ENCODE measurements at places on chromosomes 7 and 10. TPM values are rescaled to one million over a fixed set of nuclear protein-coding genes. Genes with fewer than 3 reads are reported as not detected.

The C10orf62 gene
- total RNA-seq, result 0.23 TPM

The BAIAP2L1 gene
- 32.0 TPM for total RNA-seq

The HYAL4 gene
- 0.07 TPM for total RNA-seq

DNA sequence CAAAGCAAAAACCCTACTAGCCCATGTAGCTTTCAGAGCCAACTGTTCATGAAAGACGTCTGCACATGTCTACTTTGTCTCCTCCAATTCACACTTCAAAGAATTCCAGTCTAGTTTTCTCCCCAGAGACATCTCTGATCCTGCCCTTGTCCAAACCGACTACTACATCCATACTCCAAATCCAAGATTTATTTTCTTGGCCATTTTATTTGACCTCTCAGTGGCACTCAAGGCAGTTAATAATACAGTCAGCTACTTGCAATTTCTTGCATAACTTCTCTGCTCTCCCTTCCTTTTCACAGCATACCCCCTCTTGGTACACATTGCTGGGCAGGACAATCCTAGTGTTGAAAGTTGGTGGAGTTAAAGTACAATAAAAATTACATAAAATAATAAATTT is 170.9 kb upstream of the INHBA start:
- DNase-seq, result no peak

DNA sequence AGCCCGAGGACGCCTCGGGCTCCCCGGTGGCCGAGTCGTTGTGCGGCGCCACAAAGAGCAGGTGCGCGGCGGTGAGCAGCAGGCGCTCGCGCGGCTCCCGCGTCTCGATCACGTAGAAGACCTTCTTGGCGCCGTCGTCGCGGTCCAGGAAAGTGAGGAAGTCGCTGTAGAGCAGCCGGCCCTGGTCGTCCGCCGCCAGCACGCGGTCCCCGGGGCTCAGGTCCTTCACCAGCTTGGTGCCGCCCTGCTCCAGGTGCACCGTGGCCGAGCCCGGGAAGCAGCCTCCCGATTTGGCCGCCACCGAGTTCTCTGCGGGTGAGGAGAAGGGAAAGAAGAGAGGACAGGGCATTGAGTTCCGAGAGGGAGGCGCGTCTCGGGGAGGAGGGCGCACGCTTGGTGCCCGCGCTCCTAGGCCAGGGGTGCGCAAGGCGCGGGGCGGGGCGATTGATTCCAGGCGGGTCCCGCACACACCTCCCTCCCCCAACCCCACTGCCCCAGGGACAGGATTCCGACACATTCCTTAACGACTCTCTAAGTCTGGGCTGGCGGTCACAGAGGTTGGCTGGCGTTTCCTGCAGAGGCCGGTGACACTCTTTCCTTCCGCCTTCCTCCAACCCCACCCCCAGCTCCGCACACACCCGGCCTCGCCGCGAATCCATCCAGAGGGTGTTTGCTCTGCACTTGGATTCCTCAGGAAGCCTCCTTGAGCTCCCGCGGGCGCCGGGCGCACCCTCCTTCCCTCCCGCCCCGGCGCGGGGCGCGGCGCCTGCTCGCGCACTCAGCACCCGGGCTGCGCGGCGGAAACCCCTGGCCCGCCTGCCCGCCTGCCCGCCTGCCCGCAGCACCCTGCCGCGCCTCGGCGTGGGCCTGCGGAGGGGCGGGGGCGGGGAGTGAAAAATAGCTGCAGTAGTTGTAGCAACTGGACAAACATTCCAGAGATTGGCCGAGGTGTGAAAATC is 8.6 kb downstream of the SHH start:
- DNase-seq, result peak; percentile 70

DNA sequence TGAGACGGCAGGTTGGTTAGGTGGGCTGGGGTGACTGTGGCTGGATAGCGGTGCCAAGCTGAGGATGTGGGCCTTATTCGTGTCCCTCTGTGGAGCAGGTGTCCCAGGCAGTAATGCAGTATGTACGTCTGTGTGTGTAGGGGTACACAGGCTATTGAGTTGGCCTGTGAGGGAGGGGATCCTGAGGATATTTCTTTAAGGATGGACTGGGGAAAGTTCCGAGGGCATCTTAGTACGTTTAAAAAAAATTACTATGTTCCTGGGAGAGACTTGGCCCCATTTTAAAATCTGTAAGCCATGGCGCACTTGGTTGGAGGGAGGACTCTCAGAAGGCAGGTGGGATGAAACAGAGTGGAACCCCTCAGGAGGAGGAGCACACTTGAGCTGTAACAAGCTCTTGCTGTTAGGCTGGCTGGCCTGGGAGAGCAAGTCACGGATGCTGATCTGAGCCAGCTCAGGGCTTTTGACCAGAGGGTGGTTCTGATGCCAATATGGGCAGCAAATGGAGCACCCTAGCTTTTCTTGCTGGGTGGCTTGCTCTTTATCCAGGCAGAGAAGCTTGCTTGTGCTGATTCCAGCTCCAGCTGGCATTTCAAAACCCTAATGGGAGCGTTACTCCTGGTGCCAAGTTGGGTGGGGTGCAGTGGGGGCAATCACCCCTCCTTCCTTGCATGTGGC is 765 bp downstream of the WBP1L start:
- peak; percentile 41 for DNase-seq

DNA sequence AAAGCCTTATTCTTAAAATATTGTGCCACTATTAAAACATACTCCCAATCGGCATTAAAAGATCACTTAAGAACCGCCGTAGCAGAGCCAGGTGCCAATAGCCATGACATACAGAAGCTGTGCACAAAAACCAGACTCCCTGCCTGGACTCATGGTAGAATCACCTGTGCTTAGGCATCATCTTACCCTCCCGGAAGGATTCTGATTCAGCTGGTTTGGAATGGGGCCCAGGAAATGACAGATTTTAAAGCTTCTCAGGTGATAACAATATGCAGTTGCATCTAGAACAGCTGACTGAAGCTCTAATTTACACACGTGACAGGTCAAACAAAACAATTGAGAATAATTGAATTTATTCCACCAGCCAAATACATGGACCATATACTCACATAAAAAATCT is 10.7 kb downstream of the A1CF start:
- no peak for DNase-seq

- no peak for DNase-seq
Measured at GRCh38 chr7:16419126-16419525, 2.2 kb downstream of the CRPPA start.

DNA sequence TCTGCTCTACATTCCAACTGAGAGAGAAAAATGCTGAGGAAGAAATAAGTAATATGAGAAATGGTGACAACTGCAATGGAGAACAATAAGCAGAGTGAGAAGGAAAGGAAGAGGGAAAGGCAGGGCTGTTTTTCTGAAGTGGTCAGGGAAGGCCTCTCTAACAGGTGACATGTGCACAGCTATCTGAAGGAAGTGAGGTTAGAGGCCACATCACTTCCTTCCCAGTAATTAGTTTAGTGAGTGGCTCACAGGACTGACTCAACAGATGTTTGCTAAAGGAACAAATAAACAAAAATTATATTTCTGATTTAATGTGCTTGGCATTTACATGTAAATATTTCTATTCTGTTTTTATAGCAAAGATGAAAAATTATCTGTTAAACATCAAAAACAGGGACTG is 77.9 kb downstream of the ARHGAP21 start:
- DNase-seq, result no peak

Data from hepatocyte (in vitro differentiated cells).